Activated CD4-positive, alpha-beta memory T cell treated with anti-CD3 and anti-CD28 coated beads for 36 hours (primary cell): ENCODE measurements at places on chromosomes 12 and 14. TPM values are rescaled to one million over a fixed set of nuclear protein-coding genes. Genes with fewer than 3 reads are reported as not detected.

RPL6 gene
- 1,833 TPM for total RNA-seq

KCNC2 gene
- total RNA-seq: not detected

LRTM2 gene
- not detected for total RNA-seq

SDR9C7 gene
- not detected for total RNA-seq

RILPL1 gene
- 4.8 TPM for total RNA-seq

KRT4 gene
- total RNA-seq: not detected

C12orf60 gene
- total RNA-seq: 3.3 TPM

PTPRO gene
- total RNA-seq: 0.15 TPM

ACTN1 gene
- 72.2 TPM for total RNA-seq

KRT75 gene
- total RNA-seq: not detected

OVCH1 gene
- not detected for total RNA-seq

OTX2 gene
- total RNA-seq: not detected
